ENCODE measurements at places on chromosomes 2 and 18. TPM values are rescaled to one million over a fixed set of nuclear protein-coding genes. Genes with fewer than 3 reads are reported as not detected.

The ACTG2 gene
- total RNA-seq = 0.13 TPM

DNA sequence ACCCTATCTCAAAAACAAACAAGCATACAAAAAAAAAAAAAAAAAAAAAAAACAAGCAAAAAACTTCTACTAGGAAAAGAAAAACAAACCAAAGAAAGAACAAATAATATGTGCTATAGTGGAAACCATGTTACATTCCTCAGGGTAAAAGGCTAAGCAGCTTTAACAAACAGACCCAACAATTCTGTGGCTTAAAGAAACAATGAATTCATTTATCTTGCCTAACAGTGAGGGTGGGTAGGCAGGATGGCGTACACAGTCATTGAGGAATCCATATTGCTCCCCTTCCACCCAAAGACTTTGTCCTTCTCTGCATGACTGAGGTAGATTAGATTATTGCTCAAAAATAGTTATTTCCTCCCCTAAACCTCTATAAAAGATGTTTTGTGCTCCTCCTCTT is 63.1 kb upstream of the ITGA6 start:
- DNase-seq = no peak

DNA sequence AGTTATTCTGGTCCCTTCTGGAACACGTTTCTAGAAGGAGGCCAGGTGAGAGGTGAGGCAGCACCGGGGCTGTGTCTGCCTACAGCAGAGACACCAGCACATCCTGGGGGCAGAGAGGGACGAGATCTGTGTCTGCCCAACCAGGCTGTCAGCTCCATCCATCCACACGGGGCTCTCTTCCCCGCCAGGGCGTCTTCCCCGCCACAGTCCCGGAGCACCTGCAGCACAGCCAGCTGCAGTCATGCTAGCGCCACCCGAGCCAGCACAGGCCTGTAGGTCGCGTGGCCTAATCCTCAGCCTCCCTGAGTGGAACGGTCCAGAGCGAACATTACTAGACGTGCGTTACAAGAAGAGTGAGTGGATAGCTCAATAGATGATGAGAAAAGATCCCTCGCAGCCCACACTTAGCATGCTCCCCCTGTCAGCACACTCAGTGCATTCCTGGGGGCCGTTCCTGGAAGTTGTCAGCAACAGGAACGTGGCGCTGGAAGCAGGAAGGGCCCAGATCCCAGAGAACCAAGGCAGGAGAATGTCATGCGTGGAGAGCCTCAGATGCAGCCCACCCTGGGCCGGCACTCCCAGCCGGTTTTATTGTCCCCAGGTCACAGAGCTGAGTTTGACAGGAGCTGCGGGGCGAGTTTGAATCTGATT is 179.0 kb downstream of the TWIST2 start:
- no peak for DNase-seq

GRCh38 chr2:180291060-180291459 is 284.0 kb upstream of the CWC22 start:
- no peak for DNase-seq

DNA sequence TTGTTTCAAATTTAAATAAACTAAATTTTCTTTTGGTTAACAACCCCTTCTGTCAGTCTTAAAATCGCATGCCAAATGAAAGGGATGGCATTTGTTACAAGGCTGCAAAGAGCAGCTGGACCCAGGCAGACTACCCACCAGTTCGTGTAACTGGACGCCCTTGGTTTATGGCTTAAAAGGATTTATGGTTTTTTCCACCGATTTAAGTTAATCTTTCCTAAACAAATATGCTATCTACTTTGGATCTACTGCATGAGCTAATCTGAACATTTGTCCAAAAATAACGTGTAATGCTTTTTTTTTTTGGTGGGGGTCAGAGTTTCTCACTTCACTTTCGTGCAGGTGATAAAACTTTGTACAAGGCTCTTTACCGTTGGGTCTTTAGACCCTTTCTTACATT is 62.9 kb downstream of the DIS3L2 start:
- DNase-seq = no peak

Measured in HepG2 (cell line).